ENCODE measurements at places on chromosomes 12 and 14. TPM values are rescaled to one million over a fixed set of nuclear protein-coding genes. Genes with fewer than 3 reads are reported as not detected.

DNA sequence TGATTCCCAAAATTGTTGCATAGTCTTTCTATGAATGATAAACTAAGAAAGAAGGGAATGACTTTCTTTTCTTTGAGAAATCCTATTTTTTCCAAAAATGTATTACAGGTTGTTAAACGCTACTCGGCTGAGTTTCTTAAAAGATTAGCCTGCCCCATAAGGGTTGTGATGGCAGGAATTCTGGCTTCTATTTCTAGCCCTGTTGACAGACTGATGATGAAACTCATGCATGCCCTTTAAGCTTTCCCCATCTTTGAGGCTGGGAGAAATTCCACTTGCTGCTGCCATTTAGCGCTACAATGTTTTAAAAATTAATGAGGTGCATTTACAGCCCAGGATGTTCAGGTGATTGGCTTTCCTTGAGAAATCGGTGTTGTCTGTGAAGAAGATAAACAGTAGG is 33.2 kb upstream of the RASSF3 start:
- DNase-seq, result no peak

- no peak for DNase-seq
These were observed 48.7 kb downstream of the FBRSL1 start for GRCh38 chr12:132538663-132538990.

GRCh38 chr12:18798535-18799361 is 60.8 kb downstream of the CAPZA3 start:
- DNase-seq, result peak; percentile 86

LIN7A gene
- total RNA-seq, result 6.6 TPM

OTX2 gene
- not detected for total RNA-seq

CLEC1B gene
- not detected for total RNA-seq

Data from fibroblast of the aortic adventitia (primary cell).